Ascending aorta (tissue), 2 donors: ENCODE measurements at places on chromosomes 6 and 20. TPM values are rescaled to one million over a fixed set of nuclear protein-coding genes. Genes with fewer than 3 reads are reported as not detected.

- DNase-seq: no peak
- H3K4me1 ChIP-seq: no peaks in the 10 kb centered on the region
- no peak overlapping the region for H3K4me3 ChIP-seq
These were observed 106.8 kb downstream of the PDE10A start for GRCh38 chr6:165556116-165556843.

DNA sequence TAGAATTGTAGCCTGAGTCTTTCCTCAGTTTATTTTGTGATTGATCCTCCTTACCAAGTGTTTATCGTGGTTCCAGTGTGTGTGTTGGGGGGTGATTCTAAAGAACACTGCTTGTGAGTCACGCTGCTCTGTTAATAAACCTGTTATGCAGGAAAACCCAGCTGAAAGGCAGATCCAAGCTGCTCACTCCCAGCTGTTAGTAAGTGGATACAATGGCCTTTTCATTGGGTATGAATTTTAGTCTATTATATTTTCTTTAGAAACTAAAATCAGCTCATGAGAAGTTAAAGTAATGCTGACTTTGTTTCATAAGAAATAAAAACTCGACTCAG is 12.2 kb upstream of the DSTN start:
- no peaks in the 10 kb centered on the region for H3K27me3 ChIP-seq
- H3K27ac ChIP-seq: peak overlapping the region; percentile 98
- peaks cover 58% of the 10 kb centered on the region for H3K4me1 ChIP-seq
- no peaks in the 10 kb centered on the region for H3K36me3 ChIP-seq

GRCh38 chr6:111210194-111210728 is 123.0 kb downstream of the SLC16A10 start:
- H3K4me1 ChIP-seq: no peaks in the 10 kb centered on the region
- no peaks in the 10 kb centered on the region for H3K27me3 ChIP-seq
- DNase-seq: no peak
- H3K27ac ChIP-seq: no peak overlapping the region
- no peak overlapping the region for H3K4me3 ChIP-seq

- no peaks in the 10 kb centered on the region for H3K27me3 ChIP-seq
- no peak overlapping the region for H3K27ac ChIP-seq
- H3K4me1 ChIP-seq: peaks cover 11% of the 10 kb centered on the region
- no peak overlapping the region for H3K4me3 ChIP-seq
- no peaks in the 10 kb centered on the region for H3K36me3 ChIP-seq
These were observed 153.0 kb downstream of the LRRC1 start for GRCh38 chr6:53947780-53948179.

GRCh38 chr20:18650224-18650623 is 62.4 kb downstream of the DTD1 start:
- H3K27ac ChIP-seq: no peak overlapping the region
- H3K36me3 ChIP-seq: no peaks in the 10 kb centered on the region
- DNase-seq: no peak
- H3K27me3 ChIP-seq: no peaks in the 10 kb centered on the region

DNA sequence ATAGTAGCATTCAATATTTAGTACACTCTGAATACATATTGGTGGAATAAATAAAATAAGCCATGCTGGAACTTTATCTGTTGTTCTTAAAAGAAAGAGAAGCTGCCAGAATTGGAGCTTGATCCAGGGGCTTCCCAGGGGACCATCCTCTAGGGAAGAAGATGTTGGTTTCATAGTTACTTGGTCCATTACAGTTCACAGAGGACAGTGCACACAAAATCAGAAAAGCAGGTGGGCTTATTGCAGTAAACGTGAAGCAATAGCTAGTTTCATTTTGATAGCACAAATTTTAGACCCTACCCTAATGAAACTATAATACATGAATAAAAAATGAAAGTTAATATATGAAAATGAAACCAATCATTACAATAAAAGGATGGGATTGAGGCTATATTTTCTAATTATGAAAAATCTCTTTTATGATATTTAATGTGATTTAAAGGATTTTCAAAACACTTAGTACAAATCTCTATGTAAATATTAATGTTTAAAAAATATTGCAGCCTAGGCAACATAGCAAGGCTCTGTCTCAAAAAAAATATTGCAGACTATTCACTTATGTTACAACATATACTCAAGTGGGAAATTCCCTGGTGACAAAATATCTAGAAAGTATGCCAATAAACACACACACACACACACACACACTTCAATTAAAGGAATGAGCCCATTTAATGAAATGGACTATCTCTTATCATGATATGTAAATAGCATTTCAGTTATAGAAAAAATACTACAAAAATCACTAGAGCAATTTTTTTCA is 227.0 kb upstream of the MARCKS start:
- H3K4me1 ChIP-seq: no peaks in the 10 kb centered on the region
- no peak for DNase-seq
- no peak overlapping the region for H3K27ac ChIP-seq

GRCh38 chr6:139549561-139550070 is 175.2 kb upstream of the CITED2 start:
- H3K27me3 ChIP-seq: no peaks in the 10 kb centered on the region
- DNase-seq: no peak
- no peak overlapping the region for H3K4me3 ChIP-seq
- no peaks in the 10 kb centered on the region for H3K4me1 ChIP-seq

DNA sequence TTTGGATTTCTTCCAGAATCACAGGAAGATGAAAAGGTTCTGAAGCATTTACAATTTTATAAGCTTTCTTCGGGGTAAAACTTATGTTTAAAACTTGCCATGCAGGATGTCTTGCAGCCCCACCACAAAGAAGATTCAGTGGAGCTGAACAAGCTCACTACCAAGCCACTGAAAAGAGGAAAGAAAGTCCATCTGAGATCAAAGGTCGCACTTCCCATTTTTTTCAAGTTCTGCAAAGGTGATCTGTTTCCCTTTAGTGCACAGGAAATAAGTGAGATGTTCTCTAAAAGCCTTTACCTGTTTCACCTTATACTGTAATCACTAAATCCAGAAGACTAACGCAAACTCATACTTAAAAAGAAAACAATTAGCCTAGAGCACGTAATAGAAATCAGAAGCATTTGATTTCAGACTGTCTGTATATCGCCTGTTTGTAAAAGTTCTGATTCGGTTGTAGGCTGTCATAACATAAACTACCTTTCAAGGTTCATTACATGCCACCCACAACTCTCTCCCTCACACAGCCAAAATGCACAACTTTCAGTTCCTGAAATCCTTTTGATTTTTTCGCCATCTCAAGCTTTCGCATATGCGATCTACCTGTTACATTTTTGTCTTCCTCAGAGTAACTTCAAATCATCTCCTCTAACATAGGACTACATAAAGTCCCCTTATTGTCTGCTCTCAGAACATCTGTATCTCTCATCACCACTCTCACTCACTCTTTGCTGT is 1.8 kb downstream of the ECHDC1 start:
- no peak for DNase-seq
- no peaks in the 10 kb centered on the region for H3K4me1 ChIP-seq
- H3K4me3 ChIP-seq: peak overlapping the region; percentile 76
- no peak overlapping the region for H3K27ac ChIP-seq

DNA sequence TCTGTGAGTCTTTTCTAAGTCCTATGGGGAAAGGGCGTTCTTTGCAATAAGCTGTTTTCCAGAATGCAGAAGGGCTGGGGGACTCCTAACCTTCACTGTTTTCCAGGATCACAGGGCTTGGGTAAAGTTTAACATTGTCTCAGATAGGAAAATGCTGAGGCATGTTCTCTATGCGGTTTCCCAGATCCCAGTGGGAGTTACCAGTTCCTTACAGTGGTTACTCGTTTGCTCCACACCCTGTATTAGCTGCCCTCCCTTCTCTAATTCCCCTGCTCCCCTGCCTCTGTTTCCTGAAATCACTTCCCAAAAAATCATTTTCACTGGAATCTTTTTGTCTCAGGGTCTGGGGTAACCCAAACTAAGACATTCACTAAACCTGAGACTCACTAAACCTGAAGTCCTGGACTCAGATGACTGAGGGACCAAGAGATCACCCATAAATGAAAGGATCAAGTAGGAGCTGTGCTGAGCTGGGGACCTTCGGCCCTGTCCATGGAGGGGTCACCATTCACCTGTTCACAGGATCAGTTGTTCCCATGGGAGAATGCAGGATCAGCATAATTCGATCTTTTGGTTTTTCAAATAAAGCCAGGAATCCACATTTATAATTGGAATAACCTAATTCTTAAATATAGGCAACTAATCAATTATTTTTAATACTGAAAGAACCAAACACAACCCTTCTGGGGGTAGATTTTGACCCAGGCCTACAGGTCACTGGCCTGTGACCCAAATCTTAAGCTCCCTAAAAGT is 76.2 kb downstream of the ISM1 start:
- H3K27ac ChIP-seq: no peak overlapping the region
- H3K4me1 ChIP-seq: no peaks in the 10 kb centered on the region
- no peaks in the 10 kb centered on the region for H3K27me3 ChIP-seq
- no peak overlapping the region for H3K4me3 ChIP-seq
- DNase-seq: no peak
- H3K36me3 ChIP-seq: no peaks in the 10 kb centered on the region

DNA sequence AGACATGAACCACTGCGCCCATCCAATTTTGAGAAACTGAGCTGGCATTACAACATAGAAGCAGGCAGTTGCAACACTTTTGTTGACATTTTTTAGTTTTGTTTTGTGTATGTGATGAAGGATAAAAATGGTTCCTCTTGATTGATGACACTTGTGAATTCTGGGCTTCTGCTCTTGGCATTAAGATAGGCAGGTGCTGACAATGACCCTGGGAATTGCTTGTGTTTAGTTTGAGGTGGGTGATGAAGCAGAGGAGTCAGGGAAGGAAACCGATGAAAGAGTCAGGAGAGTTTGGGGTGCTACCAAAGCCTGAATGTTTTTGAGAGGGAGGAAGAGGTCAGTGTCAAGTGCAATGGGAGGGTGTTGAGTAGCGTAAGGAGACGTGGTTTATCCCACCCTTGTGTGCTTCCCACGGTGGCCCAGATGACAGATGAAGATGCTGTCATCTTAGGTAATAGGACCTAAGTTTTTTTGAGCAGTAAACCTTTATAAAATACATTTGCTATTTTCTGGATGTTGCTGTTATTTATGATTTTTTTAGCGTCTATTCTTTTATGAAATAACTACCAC is 19.4 kb downstream of the CDS2 start:
- H3K4me3 ChIP-seq: no peak overlapping the region
- no peak overlapping the region for H3K27ac ChIP-seq
- H3K36me3 ChIP-seq: no peaks in the 10 kb centered on the region
- peaks cover 16% of the 10 kb centered on the region for H3K4me1 ChIP-seq
- no peak for DNase-seq

The HLA-DQA1 gene
- 2.0 TPM for total RNA-seq

The CPNE5 gene
- 1.3 TPM for total RNA-seq

The HTR1E gene
- total RNA-seq: not detected

The SNAP25 gene
- 0.43 TPM for total RNA-seq
